Activated gamma-delta T cell treated with Interleukin-2 at 50 U/mL for 16 hours (primary cell): ENCODE measurements at places on chromosomes 6 and 20.

GRCh38 chr6:40326714-40327421 lies 260.3 kb downstream of the LRFN2 start:
- no peak for DNase-seq

- no peak for DNase-seq
Measured at GRCh38 chr6:109740787-109741186, 49.7 kb downstream of the FIG4 start.

DNA sequence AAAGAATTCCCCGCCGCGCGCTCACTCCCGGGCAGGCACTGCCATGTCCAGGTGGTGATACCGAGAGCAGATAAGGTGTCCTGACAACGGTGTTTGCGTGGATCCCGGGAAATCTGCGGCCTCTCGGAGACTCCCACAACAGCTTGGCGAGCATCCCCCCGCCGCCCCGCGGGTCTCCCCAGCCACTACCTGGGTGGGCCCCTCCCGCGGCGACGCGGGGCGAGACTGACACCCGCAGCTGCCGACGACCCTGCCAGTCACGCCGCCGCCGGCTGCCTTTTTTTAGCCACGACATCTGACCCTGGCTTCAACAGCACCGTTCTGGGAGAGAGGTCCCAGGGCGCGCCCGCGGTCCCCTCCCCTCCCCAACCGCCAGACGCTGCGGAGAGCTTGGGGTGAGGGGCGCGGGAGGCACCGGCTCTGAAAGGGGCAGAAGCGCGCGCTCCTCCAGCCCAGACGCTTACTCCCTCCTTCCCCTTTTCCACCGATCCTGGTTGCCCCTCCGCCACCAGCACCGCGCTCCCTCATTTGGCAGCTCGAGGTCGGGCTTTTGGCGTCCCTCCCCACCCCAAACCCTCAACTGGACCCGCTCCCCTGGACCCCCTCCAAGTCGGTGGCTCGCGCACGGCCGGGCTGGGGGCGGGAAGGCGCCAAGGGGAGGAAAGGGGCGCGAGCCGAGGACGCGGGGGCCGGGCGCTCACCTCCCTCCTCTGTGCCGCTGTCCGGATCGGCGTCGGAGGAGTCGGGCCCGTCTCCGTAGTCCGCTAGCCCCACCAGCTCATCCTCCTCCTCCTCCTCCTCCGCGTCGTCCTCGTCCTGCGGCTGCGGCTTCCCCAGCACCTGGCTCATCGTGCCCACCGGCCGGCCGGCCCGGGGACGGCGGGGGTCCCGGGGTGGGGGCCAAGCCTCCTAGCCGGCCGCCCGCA lies 665 bp downstream of the RRAGD start:
- DNase-seq = no peak

DNA sequence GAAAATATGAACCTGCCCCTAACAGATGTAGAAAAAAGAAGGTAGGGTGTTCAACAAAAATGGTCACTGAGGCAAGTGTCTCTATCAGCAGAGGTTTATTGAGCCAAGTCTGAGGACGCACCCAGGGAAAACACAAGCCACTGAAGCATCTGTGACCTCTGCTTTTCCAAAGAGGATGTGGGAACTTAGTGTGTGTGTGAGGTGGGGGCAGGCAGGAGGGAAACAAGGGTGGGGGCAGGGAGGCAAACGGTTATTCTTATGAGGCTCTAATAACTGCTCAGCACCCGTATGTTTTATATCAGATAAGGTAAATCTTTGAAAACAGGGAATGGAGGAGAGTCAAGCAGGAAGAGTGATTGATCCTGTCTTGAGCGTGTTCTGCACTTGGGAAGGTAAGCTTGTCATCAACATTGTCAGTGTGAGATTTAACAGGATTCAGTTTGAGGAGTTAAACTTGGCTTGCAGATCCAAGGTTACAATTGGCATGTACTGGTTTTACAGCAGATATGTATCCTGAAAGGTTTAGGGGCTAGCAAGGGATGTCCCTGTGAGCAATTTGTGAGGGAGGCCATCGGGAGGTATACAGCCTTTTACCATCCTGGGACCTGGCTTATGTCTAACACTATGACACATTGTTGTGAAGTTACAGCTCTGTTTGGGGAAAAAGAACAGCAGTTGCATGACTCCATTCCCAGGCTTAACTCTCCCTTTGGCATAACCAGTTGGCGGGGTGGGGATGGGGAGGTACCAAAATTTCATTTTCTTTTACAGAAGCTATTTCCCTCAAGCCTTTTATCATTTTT lies 33.7 kb downstream of the NINL start:
- DNase-seq = no peak

GRCh38 chr6:132465530-132466485 lies 47.1 kb downstream of the STX7 start:
- no peak for DNase-seq

- no peak for DNase-seq
Measured at GRCh38 chr6:40359808-40360207, 227.4 kb downstream of the LRFN2 start.

GRCh38 chr6:139824864-139825263 lies 450.4 kb upstream of the CITED2 start:
- DNase-seq = no peak

GRCh38 chr6:91482498-91482897 lies 895.6 kb upstream of the MAP3K7 start:
- DNase-seq = no peak

- DNase-seq = no peak
Measured at GRCh38 chr20:42739683-42740082, 450.0 kb downstream of the PTPRT start.

DNA sequence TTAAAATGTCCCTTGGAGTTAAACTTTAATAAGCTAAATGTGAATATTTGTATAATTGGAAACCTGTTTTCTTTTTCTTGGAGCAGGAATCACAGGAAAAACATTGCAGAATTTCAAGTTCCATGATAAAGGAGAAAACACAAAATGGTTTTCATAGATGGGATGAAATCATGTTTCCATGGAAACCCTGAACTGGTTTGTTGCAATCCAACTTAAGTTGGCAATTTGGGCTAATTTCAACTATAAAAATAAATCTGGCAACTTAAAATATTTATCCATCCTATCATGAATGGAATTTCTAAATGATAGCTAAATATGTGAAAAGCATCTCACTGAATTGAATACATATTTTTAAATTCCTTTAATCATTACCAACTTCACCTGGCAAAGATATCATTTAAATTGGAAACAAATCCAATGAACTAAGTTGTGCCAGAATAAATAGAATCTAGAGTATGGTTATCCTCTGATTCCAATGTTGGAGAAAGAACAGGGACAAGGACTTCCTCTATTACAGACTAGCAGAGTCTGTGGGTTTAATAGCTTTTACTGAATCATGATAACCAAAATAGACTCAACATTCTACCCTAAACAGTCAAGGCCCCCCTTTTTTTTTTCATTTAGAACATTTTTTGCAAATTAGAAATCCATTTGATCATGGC lies 33.2 kb downstream of the COL21A1 start:
- DNase-seq = no peak

DNA sequence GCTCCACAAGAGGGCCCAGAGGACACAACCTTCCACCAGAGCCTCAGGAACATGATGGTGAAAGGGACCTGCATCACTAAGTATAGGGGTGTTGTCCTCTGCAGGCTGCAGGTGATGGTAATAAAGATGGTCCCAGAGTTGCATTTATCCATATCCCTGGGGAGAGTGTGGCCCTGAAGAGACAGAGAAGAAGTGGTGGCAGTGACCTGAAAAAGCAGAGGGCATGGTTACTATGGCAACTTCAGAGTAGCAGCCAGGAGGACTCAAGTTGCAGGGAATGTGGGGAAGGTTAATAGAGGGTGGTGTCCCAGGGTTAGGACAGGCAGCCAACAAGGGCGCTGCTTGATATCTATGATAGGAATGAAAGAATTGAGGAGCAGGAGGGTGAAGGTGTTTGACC lies 57.1 kb downstream of the HLA-A start:
- DNase-seq = no peak

DNA sequence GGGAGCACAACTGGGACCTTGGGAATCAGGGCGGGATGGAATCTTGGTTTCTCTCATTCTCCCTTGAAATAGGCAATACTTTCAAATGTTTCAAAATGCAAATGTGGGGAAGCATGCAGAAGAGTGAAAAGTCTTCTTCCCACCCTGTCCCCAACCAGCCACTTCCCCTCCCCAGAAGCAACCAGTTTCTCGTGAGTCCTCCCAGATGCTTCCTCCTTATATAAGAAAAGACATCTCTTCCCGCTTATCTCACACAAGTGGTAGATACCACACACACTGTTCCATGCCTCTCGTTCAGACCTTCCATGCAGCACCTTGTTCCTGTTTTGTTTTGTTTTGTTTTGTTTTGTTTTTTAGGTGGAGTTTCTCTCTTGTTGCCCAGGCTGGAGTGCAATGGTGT lies 25.1 kb downstream of the HCK start:
- no peak for DNase-seq

GRCh38 chr6:168206661-168207274 lies 112.8 kb downstream of the DACT2 start:
- no peak for DNase-seq

- DNase-seq = no peak
Measured at GRCh38 chr6:79440598-79440997, 96.6 kb downstream of the LCA5 start.

DNA sequence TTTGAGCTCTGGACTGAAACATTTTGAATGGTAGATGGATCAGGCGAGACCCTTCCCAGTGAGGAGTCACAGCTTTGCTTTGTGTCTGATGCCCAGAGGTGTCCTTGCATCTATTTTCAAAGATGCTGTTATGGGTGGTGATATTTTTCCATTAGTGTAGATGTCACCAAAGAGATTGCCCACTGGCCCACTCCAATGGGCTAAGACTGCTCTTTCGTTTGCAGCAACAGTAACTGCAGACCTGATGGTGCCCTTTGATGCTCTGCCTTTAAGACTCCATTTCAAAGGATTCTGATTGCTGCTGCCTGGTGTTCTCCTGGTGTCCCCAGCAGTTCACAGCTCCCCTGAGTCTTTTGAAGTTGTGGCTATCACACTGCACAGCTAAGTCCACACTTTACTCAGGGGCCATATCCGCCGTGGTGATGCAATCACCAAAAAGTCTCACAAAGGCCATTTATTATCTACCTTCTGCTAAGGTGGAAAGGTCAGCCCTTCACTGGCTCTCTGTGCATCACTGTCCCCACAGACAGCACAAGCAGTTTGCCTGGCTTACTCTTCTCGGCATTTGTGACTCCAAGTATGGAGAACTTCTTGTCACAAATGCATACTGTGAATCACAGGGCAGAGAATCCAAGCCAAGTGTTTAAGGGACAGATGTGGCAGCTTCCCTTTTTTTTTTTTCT lies 56.4 kb downstream of the NOX3 start:
- DNase-seq = no peak

- DNase-seq = peak; percentile 69
Measured at GRCh38 chr20:51306521-51307358, 235.8 kb downstream of the NFATC2 start.

DNA sequence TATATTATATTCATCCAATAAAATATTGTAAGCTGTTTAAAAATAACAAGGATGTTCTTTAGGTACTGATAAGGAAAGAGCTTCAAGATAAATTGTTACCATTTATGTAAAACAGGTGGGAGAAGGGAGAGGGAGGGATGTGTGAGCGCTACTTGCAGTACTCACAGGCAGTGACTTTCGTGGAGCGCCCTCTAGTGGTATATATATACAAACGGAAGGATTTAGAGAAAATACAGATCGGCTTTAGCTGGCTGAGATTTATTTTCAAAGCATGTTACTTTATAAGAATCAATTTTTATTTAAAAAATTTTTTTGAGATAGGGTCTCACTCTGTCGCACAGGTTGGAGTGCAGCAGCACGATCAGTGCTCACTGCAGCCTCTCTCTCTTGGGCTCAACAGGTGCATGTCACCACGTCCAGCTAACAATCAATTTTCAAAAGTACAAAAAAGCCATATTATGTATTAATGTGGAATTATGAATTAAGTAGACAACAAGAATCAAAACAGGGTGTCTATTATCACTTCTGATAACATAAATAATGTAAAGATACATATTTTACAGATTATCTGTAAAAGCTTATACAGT lies 3.3 kb upstream of the MOG start:
- peak; percentile 48 for DNase-seq

DNA sequence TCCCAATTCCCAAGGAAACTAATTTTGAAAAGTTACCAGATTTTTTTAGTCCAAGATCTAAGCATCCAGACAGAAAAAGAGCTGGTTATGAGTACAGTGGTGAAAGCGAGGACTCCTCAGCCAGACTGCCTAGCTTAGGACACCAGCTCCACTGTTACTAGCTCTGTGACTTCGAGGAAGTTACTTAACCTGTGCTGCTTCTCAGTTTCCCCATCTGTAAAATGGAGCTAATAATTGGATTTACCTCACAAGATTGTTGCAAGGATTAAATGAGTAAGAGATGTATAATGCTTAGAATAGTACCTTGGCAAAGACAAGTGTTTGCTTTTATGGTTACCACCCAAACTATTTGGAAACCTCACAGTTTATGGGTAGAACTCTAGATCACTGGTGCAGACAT lies 1.1 kb downstream of the NT5DC1 start:
- DNase-seq = no peak

DNA sequence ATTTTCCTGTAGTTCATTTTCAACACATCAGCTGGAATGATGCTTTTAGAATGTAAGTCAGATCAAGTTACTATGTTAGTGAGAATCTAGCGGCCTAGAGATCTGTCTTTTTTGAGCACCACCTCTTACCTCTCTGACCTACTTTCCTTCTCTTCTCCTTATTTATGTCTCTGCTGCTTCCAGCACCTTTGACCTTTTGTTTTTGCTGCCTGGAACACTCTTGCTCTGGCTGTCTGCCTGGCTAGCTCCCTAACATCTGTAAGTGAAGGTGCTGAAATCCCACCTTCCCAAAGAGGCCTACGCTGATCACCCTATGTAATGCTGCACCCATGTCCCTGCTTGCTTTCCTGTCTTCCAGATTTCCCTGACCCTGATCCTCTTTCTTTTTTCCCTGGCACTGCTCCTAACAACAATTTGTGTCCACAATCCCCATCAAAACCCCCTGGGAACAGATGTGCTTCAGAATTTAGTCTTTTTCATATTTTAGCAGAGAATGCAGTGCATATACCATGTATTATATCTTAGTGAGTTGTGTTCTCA lies 87.8 kb downstream of the RFPL4B start:
- DNase-seq = no peak

GRCh38 chr6:112539355-112539754 lies 192.2 kb downstream of the RFPL4B start:
- no peak for DNase-seq

DNA sequence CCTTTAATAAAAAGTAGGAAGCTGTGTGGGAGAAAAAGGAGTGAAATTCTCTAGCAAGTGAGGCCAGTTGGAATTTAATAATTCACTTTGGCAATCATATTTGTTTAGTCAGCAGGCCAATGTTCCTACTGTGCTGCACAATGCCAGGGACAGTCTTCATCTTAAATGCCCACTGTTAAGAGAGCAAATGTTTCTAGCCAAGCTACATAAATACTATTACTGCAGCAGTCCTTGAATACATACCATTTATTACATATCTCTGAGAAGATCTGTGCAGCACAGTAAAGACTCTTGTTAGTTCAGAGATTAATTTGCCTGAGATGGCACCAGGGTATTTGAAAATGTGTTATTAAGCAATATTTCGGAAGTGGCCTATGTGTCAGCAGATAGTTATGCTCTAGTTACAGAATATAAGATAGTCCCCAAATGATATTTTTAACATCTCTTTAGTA lies 105.4 kb downstream of the OGFRL1 start:
- DNase-seq = no peak
